ENCODE measurements at places on chromosomes 1 and 21.

GRCh38 chr1:181777812-181778211, 283.7 kb downstream of the ZNF648 start:
- DNase-seq, result no peak
- no peaks in the 10 kb centered on the region for H3K36me3 ChIP-seq
- H3K4me3 ChIP-seq, result no peak overlapping the region

GRCh38 chr1:172849653-172850052, 190.8 kb downstream of the FASLG start:
- no peaks in the 10 kb centered on the region for H3K36me3 ChIP-seq
- DNase-seq, result no peak
- H3K27ac ChIP-seq, result no peak overlapping the region
- H3K27me3 ChIP-seq, result peaks cover 4% of the 10 kb centered on the region

DNA sequence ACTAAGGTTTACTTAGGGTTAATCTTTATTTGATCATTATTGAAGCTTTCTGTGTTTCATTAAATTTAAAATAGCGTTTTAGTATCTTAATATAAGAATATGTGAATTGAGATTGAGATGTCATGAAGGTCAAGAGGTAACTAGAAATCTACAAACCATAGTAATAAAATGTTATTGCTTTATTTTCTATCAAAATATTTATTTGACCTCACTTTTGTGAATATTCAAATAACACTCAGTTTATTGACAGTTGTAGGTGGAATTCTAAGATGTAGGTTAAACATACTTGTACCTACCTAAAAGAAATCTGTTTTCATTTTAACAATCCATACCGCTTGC, 5.7 kb downstream of the ADGRL2 start:
- peaks cover 12% of the 10 kb centered on the region for H3K27me3 ChIP-seq
- no peak overlapping the region for H3K27ac ChIP-seq
- DNase-seq, result no peak
- H3K4me1 ChIP-seq, result peaks cover 40% of the 10 kb centered on the region

GRCh38 chr1:188386666-188387065, 1557.9 kb downstream of the PLA2G4A start:
- no peak for DNase-seq
- H3K27me3 ChIP-seq, result no peaks in the 10 kb centered on the region
- no peak overlapping the region for H3K4me3 ChIP-seq
- H3K36me3 ChIP-seq, result no peaks in the 10 kb centered on the region
- no peak overlapping the region for H3K27ac ChIP-seq

- H3K4me1 ChIP-seq, result peaks cover 63% of the 10 kb centered on the region
- H3K27me3 ChIP-seq, result peaks cover 27% of the 10 kb centered on the region
- DNase-seq, result no peak
Measured at GRCh38 chr1:156103521-156103947, 11.0 kb upstream of the LMNA start.

DNA sequence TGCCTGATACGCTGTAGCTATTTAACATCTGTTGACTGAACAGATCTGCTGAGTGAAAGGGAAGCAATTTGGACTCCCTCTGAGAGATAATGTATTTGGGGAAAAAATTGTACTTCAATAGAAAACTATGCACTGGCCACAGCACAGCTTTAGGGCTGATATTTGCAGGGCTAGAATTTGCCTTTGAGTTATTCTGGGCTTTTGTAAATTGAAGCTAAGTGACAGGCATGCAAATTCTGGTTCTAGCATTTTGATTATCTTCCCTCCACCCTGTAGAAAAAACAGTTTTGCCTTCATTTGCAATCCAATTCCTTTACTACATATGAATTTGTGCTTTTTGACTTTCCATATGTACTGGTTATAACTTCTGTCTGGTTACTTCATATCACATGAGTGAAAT, 7.9 kb downstream of the KYAT3 start:
- no peak overlapping the region for H3K4me3 ChIP-seq
- no peak overlapping the region for H3K27ac ChIP-seq
- peaks cover 2% of the 10 kb centered on the region for H3K27me3 ChIP-seq
- H3K4me1 ChIP-seq, result peaks cover 12% of the 10 kb centered on the region

GRCh38 chr1:225866061-225866837, 15.9 kb downstream of the TMEM63A start:
- H3K4me3 ChIP-seq, result no peak overlapping the region
- H3K4me1 ChIP-seq, result peaks cover 2% of the 10 kb centered on the region
- H3K27ac ChIP-seq, result no peak overlapping the region
- peaks cover 5% of the 10 kb centered on the region for H3K27me3 ChIP-seq
- no peak for DNase-seq

DNA sequence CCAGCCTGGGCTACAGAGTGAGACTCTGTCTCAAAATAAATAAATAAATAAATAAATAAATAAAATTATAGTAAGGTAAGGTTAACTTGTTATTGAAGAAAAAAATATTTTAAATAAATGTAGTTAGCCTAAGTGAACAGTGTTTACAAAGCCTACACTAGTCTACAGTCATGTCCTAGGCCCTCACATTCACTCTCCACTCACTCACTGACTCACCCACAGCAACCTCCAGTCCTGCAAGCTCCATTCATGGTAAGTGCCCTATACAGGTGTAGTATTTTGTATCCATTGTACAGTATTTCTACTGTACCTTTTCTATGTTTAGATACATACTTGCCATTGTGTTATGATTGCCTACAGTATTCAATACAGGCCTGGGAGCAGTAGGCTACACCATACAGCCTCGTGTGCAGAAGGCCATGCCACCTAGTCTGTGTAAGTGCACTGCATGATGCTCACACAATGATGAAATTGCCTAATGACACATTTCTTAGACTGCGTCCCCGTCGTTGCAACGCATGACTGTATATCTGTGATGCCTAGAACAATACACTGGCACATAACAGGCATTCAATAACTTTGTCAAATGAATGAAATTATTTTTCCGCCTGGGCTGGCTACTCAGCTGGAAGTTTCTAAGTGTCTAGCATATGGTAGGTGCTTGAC, 14.8 kb downstream of the KCNN3 start:
- peaks cover 7% of the 10 kb centered on the region for H3K27me3 ChIP-seq
- no peaks in the 10 kb centered on the region for H3K36me3 ChIP-seq
- H3K4me1 ChIP-seq, result peaks cover 12% of the 10 kb centered on the region
- no peak overlapping the region for H3K4me3 ChIP-seq
- no peak for DNase-seq
- H3K27ac ChIP-seq, result no peak overlapping the region

DNA sequence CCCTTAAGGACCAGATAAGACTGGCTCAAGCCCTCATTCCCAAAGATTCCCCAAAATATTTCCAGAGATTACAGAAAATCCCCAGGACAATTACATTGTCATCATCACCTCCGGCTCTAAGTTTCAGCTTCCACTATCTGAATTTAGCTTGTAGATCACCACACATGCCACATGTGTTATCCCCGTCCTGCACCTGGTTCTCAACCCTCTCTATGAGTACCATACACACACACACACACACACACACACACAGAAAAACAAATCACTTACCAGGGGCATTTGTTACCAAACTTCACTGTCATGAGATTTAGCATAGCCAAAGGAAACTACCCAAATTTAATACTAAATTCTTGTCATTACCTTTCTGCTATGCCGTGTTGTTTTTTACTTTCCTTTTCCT, 15.4 kb upstream of the TSPAN1 start:
- H3K36me3 ChIP-seq, result no peaks in the 10 kb centered on the region
- no peak for DNase-seq

DNA sequence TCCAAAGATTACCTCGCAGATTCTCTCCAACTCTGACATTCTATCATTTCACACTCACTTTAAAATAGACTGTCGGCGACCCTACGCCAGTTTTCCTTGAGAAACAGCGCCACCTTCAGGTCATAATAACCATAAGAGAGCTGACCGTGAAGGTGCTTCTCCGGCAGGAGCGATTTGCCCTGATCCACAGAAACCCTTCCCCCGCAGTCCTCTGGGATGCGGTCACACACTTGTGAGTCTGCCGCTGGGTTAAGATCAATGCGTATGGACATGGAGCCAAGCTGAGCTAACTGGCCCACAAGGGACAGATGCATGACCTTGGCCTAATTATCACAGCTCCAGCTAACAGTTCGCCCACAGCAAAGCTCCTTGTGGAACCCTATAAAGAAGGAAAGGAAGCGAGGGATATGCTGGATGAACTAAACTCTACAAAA, 32.8 kb upstream of the IFNAR2 start:
- no peak overlapping the region for H3K4me3 ChIP-seq
- H3K36me3 ChIP-seq, result no peaks in the 10 kb centered on the region
- H3K4me1 ChIP-seq, result no peaks in the 10 kb centered on the region
- H3K27me3 ChIP-seq, result no peaks in the 10 kb centered on the region
- H3K27ac ChIP-seq, result no peak overlapping the region
- DNase-seq, result peak; percentile 67

- DNase-seq, result peak; percentile 48
- H3K27ac ChIP-seq, result no peak overlapping the region
- H3K36me3 ChIP-seq, result no peaks in the 10 kb centered on the region
Measured at GRCh38 chr21:36104317-36105300, 30.3 kb upstream of the CBR3 start.

GRCh38 chr1:9874412-9874811, 35.7 kb downstream of the CTNNBIP1 start:
- H3K36me3 ChIP-seq, result peaks cover 19% of the 10 kb centered on the region
- peaks cover 8% of the 10 kb centered on the region for H3K27me3 ChIP-seq
- no peak for DNase-seq
- H3K4me1 ChIP-seq, result peaks cover 34% of the 10 kb centered on the region

- H3K27me3 ChIP-seq, result peaks cover 26% of the 10 kb centered on the region
- DNase-seq, result peak; percentile 56
- no peaks in the 10 kb centered on the region for H3K36me3 ChIP-seq
Measured at GRCh38 chr1:47725000-47725473, 272.1 kb downstream of the TRABD2B start.

- no peak overlapping the region for H3K4me3 ChIP-seq
- H3K36me3 ChIP-seq, result no peaks in the 10 kb centered on the region
- DNase-seq, result no peak
- no peak overlapping the region for H3K27ac ChIP-seq
Measured at GRCh38 chr1:33660244-33660643, 187.8 kb downstream of the ZSCAN20 start.

DNA sequence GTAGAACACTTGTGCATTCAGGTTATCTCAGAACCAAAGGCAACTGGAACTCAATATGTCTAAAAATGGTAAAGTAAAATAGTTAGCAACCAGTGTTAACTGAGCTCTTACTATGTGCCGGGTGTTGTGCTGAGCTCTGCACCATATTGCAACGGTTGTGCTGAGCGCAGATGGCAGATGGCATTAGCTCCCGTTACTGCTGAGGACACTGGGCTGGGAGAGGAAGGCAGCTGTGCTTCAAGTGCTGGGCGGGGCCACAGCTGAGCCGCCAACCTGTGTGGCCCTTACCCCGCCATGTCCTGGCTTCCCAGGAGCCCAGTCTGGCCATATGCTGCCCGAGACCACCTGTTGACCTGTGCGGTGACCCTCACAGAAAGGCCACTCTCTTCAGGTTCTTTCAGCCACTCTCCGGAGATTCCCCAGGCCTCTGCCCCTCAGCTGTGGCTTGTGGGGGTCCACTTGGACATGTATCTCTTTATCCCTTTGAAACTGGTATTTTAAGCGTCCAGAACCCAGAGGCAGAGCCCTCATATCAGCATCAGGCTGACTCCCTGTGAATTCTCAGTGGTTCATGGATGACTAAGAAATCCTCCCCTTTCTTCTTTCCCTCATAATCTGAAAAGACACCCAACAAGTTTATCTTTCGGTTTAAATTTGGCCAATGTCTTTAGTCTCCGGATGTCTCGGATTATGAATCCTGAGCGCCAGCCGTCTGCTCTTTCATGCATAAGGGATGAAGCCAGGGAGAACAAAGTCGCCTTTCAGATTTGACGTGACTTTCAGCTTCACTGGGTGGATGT, 26.4 kb downstream of the LDLRAP1 start:
- peaks cover 8% of the 10 kb centered on the region for H3K4me1 ChIP-seq
- H3K36me3 ChIP-seq, result peaks cover 6% of the 10 kb centered on the region
- DNase-seq, result no peak
- H3K4me3 ChIP-seq, result no peak overlapping the region
- H3K27me3 ChIP-seq, result peaks cover 19% of the 10 kb centered on the region

DNA sequence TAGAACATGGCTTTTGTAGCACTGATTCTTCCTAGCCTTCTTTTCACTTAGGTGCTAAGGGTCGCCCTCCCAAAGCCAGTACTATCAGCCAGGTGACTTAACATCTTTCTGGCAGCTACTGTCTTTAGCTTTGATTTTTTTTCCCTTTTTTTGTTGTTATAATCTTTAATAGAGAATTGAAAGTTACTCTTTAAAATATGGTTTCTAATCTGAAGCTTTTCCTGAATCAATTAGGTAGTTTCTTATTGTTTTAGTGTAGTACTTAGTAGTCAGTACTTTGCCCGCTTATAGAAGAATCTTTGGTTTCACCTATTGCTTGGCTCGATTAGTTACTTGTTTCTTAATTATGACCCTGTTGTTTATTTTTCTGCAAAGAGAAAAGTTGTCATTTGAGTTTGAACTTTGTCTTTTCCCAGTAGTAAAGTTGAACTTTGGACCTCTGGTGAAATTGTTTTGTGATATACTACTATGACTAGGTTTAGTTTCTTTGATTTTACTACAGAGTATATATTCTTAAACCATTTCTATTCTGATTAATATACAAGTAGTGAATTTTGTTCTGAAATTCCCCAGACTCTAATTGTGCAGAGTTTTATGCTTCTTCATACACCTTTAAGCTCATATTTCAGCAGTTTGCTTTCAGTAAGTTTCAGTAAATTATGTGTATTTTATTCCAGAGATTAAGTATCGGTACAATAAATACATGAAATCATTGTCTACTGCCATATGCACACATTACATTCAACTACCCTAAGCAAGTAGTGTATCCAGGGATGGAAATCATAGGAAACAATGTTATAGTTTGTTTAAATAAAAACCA, 3.9 kb downstream of the MAGI3 start:
- H3K27me3 ChIP-seq, result peaks cover 7% of the 10 kb centered on the region
- peaks cover 17% of the 10 kb centered on the region for H3K4me1 ChIP-seq
- H3K27ac ChIP-seq, result no peak overlapping the region

- DNase-seq, result no peak
- H3K36me3 ChIP-seq, result peaks cover 4% of the 10 kb centered on the region
- H3K4me3 ChIP-seq, result no peak overlapping the region
- H3K4me1 ChIP-seq, result no peaks in the 10 kb centered on the region
- H3K27ac ChIP-seq, result no peak overlapping the region
Measured at GRCh38 chr1:116288201-116288598, 84.8 kb upstream of the ATP1A1 start.

DNA sequence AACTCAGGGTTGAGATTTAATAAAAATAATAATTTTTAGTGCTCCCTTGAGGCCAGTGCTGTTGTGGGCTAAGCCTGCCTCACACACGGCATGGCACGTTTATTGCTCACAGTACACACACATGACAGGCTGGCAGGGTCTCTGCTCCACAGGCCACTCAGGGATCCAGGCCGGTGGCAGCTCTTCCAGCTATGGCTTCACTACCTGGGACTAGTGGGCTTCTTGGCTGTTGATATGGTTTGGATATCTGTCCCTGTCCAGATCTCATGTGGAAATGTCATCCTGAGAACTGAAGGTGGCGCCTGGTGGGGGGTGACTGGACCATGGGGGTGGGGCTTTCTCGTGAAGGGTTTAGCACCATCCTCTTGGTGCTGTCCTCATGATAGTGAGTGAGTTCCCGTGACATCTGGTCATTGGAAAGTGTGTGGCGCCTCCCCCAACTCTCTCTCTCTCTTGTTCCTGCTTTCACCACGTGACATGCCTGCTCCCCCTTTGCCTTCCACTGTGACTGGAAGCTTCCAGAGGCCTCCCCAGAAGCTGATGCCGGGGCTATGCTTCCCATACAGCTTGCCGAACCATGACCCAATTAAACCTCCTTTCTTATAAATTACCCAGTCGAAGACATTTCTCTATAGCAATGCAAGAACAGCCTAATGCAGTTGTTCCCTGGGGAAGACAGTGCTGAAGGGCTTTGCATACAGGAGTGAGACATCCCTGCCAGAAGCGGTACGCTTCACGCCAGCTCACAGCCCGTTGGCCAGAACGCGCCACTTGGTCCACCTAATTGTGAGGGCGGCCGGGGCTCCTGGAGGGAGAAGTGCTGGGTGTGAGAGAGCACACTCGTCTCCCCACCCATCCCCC, 226.9 kb upstream of the C1orf174 start:
- H3K4me3 ChIP-seq, result no peak overlapping the region
- H3K4me1 ChIP-seq, result no peaks in the 10 kb centered on the region
- DNase-seq, result no peak
- H3K27me3 ChIP-seq, result peaks cover 9% of the 10 kb centered on the region
